Activated CD8-positive, alpha-beta memory T cell treated with anti-CD3 and anti-CD28 coated beads for 1 hour (primary cell): ENCODE measurements at places on chromosomes 12 and 14.

GRCh38 chr12:72315858-72316257, 43.7 kb downstream of the TRHDE start:
- DNase-seq: no peak

GRCh38 chr12:6644903-6645302, 2.3 kb downstream of the ACRBP start:
- DNase-seq: no peak

DNA sequence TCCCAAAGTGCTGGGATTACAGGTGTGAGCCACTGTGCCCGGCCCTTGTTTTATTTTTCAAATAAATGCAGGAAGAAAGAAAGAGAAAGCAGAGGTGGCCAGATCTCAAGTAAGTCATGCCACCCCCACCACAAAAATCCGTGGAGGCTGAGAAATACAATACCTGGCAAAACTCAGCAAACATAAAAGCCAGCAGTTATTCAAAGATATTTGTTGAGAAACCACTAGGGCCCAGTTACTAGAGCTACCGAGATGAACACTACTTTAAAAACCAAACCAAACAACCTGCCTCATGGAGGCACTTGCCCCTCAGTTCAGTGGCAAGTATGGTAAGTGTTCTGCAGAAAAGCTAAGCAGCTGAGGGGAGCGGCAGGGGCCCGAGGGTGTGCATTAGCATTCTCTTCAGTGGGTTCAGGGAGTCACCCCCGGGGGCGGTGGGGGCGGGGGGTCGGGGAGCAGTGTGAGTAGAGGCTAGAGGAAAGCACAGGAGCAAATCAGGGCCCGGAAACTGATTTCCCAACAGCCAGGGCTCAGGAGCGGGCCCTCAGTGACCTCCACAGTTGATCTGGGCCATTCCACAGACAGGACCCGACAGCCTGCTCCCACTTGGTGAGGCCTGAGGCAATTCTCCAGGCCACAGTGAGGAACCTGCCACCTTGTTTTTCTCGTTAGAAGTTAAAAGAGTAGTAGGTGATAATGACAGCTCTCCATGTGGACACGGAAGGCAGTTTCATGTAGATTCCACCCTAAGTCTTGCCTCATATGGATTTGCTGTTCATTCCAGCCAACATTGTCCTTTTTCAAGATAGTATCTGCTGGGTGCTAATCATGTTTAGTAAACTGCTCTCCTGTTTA, 8.6 kb downstream of the EVL start:
- DNase-seq: no peak

- no peak for DNase-seq
These were observed 72.3 kb downstream of the LRIG3 start for GRCh38 chr12:58847901-58848600.

GRCh38 chr14:33435911-33436689, 497.4 kb downstream of the NPAS3 start:
- no peak for DNase-seq

GRCh38 chr12:56851462-56851861, 82.7 kb downstream of the SDR9C7 start:
- no peak for DNase-seq

GRCh38 chr14:78834766-78835451, 664.7 kb downstream of the NRXN3 start:
- DNase-seq: no peak

GRCh38 chr12:737122-737739, 15.1 kb upstream of the WNK1 start:
- no peak for DNase-seq

DNA sequence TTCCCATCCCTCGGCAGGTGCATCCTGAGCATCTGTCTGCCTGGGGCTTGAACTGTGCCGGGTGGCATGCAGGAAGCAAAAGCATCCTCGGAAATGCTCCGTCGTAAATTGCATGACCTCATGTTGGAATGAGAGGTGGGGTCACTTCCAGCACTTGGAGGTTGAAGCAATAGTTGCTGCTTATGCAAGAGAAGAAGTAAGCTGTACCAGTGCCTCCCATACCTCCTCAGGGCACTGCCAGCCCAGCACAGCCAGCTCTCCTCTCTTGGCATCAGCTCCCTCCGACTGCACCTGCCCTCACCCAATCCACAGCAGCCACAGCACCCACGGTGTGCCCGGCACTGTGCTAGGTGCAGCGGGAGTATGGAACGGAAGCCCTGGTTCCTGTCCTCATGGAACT, 11.5 kb downstream of the TEAD4 start:
- no peak for DNase-seq

GRCh38 chr14:94942601-94943000, 172.7 kb upstream of the GSC start:
- DNase-seq: no peak

DNA sequence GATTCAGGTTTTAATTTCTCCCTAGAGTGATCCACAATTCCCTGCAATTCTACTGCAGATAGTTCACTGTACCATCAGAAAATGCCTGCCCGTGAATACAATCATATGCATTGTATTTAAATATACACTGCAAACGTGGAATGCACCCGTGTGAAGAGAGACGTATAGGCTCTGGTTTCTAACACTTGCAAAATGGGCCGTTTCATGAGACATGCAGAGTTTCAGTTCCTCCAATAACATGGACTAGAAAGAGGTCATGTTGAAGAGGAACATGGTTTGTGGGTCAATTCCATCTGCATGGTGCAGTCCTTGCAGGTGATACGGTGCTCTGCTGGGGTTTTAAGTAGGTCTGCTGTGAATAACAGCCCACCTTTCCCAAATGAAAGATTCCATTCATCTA, 373.3 kb downstream of the TMEM132D start:
- no peak for DNase-seq

GRCh38 chr14:24279301-24280186, 8.1 kb upstream of the RABGGTA start:
- no peak for DNase-seq

GRCh38 chr14:51990488-51990887, 1.1 kb downstream of the RTRAF start:
- DNase-seq: no peak

DNA sequence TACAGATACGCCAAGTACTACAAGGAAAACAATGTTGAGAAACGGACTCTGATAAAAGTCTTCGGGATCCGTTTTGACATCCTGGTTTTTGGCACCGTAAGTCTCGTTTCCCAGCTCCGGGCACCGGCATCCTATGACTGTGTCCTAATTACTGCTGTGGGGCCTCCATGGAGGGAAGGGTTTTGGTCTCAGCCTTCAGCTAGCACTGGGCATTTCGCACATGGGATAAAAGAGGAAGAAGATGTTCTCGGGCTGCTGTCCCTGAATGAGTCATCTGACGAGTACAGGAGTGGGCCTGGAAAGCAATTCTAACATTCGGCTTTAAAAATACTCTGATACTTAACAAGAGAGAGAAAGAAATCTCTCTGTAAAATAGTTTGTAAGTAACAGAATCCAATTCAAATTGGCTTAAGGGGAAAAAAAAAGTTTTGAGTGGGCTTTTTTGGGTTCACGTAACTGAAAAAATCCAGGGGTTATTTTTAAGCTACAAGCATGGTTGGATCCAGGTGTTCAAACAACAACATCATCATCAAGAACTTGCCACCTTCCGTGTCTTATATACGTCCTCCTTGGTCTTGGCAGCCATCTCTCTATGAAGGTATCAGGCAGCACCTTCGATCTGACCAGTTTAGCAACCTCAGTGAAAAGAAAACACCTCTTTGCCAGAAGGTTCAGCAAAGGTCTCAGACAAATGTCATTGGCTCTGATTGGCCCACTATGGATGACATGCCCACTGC, 34.4 kb upstream of the P2RX4 start:
- no peak for DNase-seq

GRCh38 chr12:67202011-67202677, 67.0 kb upstream of the CAND1 start:
- no peak for DNase-seq

- DNase-seq: no peak
These were observed 58.5 kb upstream of the OSBPL8 start for GRCh38 chr12:76618031-76618430.

- DNase-seq: no peak
These were observed 206.0 kb upstream of the DCN start for GRCh38 chr12:91388573-91388972.

- no peak for DNase-seq
These were observed 49.4 kb downstream of the VWF start for GRCh38 chr12:6074979-6075585.

GRCh38 chr14:32666308-32666707, 272.4 kb upstream of the NPAS3 start:
- DNase-seq: no peak

DNA sequence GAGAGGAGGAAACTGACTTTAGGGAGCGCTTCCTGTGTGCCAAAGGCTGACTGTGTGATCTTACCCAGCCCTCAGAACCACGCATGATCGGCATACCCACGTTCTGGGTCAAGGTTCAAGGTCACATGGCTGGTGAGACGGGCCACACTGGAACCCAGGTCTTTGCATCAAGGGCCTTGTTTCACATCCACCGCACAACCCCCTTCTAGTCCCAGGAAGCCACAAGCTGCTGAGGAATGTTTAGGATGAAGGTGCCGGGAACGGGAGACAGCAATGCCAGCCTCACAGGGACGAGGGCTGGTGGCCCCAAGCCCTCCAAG, 50.7 kb downstream of the TESC start:
- no peak for DNase-seq

DNA sequence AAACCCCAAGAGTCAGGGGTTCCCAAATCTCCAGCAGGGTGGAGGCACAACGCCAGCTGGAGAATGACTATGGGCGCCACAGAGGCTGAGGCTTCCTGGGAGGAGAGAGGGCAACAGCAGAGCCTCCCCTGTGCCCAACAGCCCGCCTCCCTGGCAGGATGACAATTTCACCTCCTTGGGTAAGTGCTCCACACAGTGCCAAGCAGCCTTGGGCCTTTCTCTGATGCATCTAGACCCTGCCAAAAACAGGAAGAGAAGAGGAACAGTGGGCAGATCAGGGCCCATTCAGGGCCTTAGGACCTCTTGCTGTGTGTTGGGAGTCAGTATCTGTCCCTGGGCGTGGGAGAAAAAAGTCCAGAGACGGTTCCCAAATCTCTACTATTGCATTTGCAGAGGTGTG, 5.0 kb upstream of the OR10P1 start:
- DNase-seq: no peak
